ENCODE measurements at places on chromosomes 2 and 18.

DNA sequence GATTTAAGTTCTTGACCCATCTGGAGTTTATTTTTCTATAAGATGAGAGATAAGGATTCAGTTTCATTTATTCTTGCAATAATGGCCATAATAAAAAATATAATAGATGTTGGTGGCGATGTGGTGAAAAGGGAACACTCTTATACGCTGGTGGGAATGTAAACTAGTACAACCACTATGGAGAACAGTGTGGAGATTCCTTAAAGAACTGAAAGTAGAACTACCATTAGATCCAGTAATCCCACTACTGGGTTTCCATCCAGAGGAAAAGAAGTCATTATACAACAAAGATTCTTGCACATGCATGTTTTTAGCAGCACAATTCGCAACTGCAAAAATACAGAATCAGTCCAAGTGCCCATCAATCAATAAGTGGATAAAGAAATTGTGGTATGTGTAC lies 1040.5 kb upstream of the GYPC start:
- DNase-seq: no peak

DNA sequence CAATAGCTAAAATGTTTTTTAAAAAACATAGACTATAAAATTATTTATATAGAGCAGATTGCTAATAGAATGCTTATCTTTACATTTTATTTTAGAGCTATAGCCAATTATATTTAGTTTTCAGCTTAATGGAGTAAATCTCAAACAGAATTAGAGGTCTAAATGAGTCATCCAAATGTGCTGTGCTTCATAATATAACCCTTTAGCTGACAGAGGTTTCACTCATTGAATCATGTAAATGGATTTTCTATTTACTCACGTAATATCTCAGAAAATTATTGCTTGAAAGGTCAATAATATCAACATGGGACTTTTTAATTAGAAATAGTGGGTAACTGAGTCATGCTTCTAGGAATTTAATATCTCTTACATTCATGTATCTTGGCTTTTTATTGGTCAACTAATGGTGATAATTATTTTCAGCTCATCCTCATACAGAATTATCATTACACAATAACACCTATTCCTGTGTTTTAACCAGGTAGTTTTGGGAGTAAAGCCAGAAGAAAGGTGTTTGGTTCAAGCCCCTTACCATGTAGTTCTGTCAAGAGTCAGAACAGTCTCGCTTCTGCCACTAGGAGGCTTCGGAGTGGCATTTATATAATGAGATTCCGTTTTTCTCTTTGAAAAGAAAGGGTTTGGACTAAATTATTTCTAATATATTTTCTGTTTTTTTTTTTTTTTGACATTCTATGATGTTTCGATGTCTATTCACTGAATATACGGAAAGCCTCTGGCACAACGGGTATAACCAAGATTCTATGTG lies 217.6 kb downstream of the CDH7 start:
- DNase-seq: no peak

- DNase-seq: no peak
These were observed 5.7 kb downstream of the FAM237A start for GRCh38 chr2:206647985-206648384.

DNA sequence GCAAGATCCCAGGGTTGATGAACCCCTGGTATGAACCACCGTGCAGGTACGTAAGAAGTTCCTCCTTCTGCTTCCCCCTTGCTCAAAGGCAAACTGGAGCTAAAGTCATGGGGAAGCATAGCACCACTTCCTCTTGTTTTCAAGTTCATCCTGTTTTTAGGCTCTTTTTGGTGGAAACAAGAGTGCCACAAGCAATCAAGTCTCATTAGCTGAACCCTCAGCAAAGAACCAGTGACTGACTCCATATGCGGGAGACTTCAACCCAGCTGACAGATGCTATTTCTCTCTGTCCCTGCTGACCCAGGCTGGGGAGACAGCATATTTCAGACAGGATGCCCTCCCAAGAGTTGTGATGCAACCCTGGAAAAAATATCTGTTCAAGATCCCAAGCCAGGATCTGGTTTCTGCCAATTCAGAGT lies 47.7 kb downstream of the BCL2 start:
- DNase-seq: no peak

DNA sequence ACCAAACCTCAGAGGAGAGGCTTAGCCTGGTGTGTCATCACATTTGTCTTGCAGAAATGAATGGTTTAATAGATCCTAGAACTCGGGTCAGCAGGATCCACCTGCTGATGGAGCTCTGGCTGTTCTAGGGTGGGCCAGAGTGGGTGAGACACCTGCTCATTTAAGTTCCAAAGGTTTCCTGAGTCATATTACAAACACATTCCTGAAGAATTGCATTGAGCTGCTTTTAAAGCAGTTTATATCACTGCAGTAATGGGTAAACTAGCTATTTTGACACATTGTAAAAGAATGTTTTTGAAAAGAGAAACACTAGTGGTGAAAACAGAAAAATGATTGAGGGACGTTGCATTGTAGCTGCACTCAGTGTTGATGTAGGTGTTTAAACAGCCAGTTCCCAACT lies 175.3 kb upstream of the TCF4 start:
- DNase-seq: no peak

All from activated naive CD4-positive, alpha-beta T cell treated with anti-CD3 and anti-CD28 coated beads, Interleukin-2, amount 50 U/mL, for 16 hours (primary cell).